Choroid plexus epithelial cell (primary cell): ENCODE measurements at places on chromosomes 11 and 22.

DNA sequence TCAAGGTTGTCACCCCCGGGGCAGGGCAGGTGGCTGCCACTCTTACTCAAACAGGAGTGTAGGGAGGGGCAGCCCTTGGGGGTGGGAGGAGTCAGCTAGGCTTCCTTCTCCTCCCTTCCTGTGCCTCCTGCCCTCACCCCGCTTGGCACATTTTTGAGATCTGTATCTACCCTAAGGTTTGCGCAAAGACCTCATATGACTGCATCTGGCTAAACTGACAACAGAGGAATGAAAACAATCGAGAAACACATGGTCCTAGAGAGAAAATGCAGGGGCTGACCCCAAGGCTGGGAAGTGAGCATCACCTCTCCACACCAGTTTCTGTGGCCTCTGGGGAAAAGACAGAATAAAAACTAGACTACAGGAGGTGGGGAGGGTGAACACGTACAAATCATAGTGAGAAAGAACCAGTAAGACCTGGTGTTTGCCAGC is 28.1 kb downstream of the IGSF9B start:
- DNase-seq, result peak; percentile 5

GRCh38 chr11:129277198-129277843 is 85.2 kb upstream of the ARHGAP32 start:
- no peak for DNase-seq

- no peak for DNase-seq
Measured at GRCh38 chr22:44592126-44592823, 94.2 kb upstream of the RTL6 start.

- DNase-seq, result peak; percentile 59
Measured at GRCh38 chr11:62958547-62959421, 26.0 kb downstream of the SLC22A6 start.

- no peak for DNase-seq
Measured at GRCh38 chr11:94673386-94673785, 94.8 kb upstream of the AMOTL1 start.

DNA sequence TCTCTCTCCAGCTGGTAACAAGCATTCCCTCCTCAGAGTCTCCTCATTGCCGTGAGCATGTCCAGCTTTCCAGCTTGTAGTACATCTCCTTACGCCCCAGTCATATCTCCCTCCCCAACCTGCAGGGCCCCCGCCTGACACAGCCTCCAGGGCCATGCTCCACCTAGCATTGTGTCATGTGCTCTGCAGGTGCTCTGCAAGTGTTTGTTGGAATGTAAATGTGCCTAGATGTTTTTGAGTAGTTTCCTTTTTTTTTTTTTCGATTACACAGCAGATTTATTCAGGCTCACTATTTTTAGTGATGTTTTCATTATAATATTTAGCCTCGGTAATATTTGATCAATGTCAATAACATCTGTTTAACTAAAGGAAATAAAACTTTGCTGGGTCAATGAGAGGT is 82.5 kb downstream of the NCAM1 start:
- no peak for DNase-seq

DNA sequence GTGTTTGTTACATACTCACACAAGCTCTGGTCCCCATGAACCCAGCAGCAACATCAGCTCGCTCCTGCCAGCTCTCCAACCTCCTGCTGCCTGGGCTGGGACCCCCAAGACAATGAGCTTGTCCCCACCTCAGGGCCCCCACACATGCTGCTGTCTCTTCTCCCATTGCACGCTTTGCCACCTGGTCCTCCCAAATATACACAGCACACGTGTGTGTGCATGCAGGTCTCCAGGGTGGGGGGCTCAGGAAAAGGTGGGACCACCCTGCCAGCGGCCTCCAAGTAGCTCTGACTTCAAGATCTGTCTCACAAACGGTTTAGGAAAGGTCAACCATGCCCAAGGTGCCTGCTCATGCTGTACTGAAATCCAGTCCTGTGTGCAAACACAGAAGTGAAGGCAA is 68.1 kb upstream of the CCND1 start:
- no peak for DNase-seq

- DNase-seq, result no peak
Measured at GRCh38 chr11:122893131-122893530, 10.6 kb downstream of the JHY start.

DNA sequence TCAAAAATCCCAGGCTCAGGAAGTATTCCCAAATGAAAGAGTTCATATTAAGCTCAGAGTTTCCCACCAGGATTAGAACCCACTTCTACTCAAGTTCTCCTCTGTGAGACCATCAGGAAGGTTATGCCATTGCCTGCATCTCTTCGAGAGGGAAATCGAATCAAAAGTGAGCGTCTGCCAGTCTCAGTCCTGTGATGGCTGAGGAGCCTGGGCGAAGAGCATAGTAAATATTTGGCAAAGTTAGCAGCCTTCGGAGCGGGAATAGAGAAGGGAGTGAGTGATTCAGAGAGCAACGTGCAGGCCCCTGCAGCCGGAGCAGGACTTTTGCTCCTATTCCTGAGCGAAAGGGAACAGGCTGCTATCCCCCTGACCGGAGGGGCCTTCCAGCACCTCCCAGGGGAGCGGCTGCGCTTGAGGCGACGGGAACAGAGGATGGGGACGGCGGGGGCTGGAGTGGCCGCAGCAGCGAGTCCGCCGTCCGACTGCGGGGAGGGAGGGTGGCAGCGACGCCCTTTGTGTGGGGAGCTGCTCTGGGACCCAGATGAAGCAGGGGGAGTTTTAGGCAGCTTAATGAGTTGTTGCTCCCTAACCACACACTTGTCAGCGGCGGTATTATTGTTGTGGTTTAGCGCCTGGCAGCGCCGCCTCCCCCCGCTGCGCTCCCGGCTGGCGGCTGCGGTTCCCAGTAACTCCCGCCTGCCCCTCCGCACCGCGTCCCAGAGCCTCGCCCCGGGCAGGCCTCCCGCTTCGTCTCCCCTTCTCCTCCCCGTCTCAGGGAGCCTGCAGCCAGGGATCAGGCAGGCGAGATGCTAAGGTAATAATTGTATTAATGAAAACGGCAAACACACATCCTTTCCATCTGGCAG is 21.7 kb upstream of the NRGN start:
- peak; percentile 35 for DNase-seq

DNA sequence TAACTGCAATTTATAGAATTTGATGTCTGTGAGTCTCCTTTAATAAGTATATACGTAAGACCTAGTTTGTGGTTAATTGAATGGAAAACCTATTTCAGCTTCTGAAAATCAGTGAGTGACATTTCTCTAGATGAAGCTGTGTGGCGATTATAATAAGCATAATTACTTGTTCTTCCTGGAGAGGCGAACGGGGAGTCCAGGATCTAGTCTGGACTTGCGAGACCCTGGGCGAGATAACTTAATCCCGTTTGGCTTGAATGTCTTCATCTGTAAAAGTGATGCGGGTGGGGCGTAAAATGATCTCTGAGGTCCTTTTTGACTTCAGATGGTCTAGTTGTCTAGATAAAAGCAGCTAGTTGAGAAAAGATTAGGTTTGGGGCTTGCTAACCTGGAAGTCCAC is 1.1 kb downstream of the PRRG4 start:
- no peak for DNase-seq

DNA sequence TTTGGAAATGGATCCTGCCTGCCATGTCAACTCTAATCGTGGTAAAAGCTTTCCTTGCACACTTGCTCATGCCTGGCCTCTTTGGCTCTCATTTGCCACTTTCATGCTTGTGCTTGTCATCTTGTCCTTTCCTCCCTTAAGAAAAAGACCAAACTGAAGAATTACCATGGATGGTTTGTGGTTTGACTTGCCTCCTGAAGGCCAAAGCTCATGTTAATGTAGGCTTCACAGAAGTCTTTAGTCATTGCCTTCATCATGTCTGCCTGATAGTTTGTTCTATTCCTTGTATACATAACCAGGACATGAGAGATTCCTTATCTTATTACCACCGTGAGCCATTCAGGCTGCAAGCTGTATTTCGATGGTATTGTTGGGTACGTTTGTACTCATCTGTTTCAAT is 17.3 kb downstream of the TEAD1 start:
- DNase-seq, result peak; percentile 66

- no peak for DNase-seq
Measured at GRCh38 chr11:112563808-112564207, 303.1 kb upstream of the PLET1 start.

DNA sequence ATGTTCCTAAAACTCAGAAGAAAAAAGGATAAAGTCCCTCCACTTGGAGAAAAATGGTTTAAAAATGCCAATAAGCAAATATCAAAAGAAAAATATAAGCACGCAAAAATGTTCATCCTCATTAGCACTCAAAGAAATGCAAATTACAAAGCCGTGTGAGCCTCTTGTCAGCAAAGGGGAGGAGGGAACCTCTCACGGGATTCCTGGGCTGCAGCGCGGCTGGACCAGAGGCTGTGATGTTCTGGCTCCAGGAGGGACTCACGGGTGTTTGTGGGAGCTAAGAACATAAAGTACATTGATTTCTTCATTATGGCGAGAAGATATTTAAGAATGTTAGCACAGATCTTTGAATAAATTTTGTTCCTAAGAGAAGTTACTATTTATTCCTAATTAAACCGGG is 1451.2 kb downstream of the BRD1 start:
- DNase-seq, result no peak

DNA sequence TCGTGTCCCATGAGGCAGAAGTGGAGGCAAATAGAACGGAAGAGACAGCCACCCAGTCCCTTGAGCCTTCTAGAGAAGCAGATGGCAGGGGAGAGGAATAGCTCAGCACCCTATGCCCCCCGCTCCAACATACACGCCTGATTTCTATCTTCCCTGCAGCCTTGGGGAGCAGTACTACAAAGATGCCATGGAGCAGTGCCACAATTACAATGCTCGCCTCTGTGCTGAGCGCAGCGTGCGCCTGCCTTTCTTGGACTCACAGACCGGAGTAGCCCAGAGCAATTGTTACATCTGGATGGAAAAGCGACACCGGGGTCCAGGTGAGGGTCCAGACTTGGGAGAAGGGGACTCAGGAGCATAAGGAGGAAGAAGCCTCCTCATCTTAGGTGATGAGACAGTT is 6.6 kb downstream of the DPF2 start:
- DNase-seq, result no peak

DNA sequence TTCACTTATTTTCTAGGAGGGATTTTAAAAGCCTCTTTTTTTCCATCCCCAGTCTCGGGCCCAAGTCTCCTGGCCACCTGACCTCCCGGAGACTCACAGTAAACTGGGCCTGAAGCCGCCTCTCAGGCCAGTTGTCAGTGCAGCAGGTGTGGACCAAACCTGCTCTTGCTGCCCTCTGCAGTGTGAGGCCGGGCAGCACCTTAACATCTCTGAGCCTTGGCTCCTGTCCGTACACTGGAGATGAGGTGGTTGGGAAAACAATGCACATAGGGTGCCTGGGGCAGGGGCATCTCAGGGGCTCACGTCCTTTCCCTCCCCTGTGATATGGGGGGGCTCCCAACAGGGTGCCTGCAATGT is 45.1 kb downstream of the PHF21B start:
- no peak for DNase-seq

DNA sequence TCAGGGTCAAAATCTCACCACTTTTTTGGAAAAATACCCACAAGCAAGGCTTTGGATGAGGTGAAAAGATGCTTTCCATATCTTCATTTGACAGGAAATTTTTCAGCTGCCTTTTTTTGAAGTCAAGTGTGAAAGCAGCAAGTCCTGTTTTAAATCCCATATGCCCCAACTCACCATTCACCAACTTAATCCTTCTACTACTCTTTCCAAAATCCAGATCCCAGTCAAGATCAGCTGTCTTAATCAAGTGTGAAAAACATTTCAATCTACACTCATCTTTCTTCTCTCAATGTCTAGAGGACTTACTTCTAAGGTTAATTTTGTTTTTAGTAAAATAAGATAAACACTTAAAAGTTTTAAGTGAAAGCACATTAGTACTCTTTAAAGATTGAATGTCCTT is 128.4 kb upstream of the CEP126 start:
- no peak for DNase-seq

DNA sequence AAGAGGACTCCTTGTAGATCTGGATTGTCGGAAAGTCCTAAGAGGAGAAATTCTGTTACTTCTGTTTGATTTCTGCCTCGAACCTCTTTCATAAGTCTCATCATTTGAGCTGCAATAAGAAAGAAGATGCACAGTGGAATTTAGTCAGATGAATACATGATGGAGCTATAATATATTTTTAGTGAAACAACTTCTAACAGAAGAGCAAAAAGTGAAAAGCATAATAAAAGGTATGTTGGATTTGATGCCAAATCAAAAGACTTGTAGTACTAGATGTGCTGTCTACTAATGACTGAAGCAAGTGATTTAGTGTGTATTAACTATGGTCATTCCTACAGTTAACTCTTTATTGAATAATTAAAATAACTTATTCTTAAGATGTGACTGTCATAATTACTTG is at the start of gene OR5AP2:
Gene OR5AP2, minus strand, starts transcription at position 101 of the 400 bp plus-strand sequence. Its CDS starts 0 bp downstream, at position 101.
- DNase-seq, result no peak

DNA sequence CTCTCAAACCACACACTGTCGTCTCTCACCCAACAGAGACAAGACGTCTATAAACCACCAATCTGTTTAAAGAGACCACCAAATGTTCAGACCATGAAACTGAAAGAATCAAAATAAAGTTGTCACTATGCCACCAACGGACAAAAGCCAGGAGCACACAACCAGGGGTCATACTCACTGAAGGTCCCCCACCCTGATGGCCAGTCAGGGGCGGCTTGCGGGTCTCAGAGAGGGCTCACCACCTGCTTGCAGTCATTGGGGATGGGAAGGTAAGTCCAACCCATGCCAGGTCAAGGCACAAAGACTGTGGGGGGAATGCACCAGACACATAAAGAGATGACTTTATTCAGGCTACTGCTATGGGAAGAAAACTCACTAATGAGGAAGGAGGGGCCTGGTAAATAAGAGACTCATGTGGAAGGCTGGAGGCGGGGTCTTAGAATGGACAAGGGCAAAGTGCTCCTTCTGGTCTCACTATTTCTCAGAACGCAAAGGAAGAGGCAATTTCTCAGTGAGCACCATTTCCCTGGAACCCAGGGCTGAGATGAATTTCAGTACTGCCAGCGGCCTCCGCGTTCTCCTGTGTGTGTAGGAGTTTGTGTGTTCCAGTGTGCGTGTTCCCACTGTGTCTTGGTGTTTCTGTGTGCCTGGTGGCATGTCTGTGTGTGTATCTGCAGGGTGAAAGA is 17.3 kb downstream of the SCARF2 start:
- DNase-seq, result no peak

DNA sequence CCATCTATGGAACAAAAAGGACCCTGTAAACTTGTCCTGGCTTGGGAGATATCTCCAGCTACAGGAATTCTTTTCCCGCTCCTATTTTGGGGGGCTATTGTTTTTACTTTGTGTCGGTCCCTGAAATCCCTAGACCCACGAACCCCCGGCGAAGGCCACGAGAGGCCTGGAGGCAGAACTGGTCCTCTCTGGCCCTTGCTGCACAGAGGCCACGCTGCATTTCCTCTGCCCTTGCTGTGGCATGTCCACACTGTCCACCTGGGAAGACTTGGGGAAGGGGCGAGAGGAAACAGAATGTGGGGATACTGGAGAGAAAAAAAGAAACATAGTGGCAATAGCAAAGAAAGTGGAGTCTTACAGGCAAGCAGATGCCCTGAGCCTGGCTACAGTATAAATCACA is 2.3 kb upstream of the ANO1 start:
- no peak for DNase-seq

DNA sequence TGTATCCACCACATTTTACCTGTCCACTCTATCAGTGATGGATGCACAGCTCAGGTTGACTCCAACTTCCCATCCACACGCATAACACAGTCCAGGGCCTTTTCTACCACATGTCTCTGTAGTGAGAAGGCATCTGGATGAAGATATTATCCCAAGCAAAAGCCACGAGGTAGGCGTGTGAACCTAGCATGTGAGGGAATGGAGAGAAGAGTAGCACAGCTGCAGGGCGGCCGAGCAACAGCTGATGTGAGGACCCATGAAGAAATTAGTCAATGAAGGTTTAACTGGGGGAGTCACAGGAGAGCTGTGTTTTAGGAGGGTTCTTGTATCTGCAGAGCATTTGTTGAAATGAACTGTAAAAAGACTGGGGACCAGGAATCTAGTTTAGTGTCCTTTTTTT is 144.6 kb upstream of the PITPNB start:
- no peak for DNase-seq
